ENCODE measurements at places on chromosomes 1 and 21.

DNA sequence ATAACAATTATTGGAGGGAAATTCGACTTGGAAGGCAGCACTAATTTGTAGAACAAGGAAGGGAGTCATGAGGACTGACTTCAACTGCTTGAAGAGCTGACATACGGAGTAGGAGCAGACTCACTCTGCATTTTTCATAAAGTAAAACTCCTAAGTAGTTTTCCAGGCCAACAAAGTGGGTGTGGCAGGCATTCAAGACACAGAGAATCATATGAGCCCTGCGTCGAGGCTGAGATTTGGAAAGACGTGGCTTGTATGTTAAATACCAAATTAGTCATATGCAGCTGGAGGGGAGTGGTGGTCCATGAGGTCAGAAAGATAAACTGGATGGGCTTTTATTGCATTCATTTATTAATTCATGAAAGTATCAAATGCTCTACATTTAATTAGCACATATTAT lies 255.7 kb upstream of the JUN start:
- no peak for DNase-seq

GRCh38 chr1:203754455-203754864 lies 10.5 kb upstream of the LAX1 start:
- DNase-seq = no peak

- no peak for DNase-seq
These were observed 9.7 kb downstream of the PTGS2 start for GRCh38 chr1:186670297-186671135.

DNA sequence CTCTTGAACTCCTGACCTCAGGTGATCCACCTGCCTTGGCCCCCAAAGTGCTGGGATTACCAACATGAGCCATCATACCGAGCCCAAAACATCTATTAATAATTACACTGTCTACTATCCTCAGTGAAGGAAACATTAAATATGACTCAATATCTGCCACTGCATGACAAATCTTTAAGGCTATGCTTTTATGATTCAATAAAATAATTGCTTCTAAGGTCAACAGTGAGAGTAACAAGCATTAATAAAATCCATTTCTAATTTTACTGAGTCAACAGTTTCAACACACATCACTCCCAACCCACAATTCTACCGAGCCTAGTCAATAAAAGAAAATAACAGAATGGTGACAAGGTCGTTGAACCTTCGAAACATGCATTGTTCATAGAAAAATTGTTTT lies 125.5 kb upstream of the CHRM3 start:
- no peak for DNase-seq

- no peak for DNase-seq
These were observed 26.8 kb upstream of the ABCB10 start for GRCh38 chr1:229585338-229585737.

GRCh38 chr1:89198491-89199072 lies at the start of gene GBP4:
Gene GBP4, minus strand, starts transcription at chr1:89198942. Its CDS starts 108 bp downstream, at chr1:89198834.
- peak; percentile 4 for DNase-seq

- DNase-seq = no peak
These were observed 541.5 kb downstream of the AMY1C start for GRCh38 chr1:104291156-104291555.

- DNase-seq = no peak
These were observed 2.0 kb upstream of the TNFSF18 start for GRCh38 chr1:173052681-173053196.

GRCh38 chr1:8633741-8634501 lies 183.5 kb downstream of the RERE start:
- no peak for DNase-seq

DNA sequence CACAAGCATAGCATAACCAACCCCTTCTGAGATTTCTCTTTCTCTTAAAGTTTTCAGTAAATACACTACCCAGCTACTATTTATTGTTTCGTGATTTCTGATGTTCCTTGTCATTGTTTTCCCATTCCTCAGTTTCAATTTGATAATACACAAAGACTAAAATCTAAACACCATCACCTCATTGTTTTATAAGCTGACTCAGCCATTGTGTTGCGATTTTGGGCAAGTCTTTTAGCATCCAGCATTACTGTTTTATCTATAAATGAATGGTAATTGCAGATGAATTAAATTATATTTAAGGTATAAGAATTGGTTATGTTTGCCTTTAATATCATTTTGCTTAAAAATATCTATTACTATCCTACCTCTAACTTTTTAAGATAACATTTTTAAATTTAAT lies 1308.5 kb downstream of the PLA2G4A start:
- no peak for DNase-seq

GRCh38 chr1:158329733-158330132 lies 1.6 kb downstream of the CD1B start:
- DNase-seq = no peak

GRCh38 chr1:145960468-145961108 lies 2.8 kb upstream of the LIX1L start:
- peak; percentile 43 for DNase-seq

DNA sequence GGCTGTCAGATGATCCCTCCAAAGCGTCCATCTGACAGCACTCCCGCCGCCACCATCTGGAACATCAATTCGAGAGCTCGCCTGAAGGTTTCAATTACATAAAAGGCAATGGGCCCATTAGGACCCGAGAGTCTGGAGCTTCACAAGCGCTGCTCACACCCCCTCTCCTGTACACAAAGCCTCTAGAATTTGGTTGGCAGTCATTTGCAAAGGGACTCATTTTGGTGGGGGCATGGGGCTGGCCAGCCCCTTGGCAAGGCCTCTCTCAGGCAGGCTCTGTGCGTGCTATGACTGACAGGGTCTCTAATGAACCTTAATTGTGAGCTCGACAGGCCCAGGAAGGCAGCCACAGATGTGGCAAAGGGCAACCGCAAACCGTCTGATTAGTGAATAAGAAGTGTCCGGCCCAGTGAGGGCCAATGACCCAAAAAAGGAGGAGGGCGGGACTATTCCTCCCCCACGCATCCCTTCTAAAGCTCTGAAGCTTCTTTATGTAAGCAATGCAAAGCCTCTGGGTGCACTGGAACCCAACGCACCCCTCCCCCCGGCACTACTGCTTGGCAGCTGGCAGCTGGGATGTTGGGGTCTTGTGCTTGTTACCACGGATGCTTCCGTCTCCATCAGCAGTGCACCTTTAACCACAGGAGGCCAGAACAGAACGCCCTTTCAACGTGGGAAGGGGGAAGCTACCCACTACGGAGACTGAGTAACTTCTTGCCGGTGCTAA lies 79.4 kb downstream of the CAPZB start:
- no peak for DNase-seq

GRCh38 chr1:22204057-22204840 lies 61.4 kb upstream of the WNT4 start:
- no peak for DNase-seq

DNA sequence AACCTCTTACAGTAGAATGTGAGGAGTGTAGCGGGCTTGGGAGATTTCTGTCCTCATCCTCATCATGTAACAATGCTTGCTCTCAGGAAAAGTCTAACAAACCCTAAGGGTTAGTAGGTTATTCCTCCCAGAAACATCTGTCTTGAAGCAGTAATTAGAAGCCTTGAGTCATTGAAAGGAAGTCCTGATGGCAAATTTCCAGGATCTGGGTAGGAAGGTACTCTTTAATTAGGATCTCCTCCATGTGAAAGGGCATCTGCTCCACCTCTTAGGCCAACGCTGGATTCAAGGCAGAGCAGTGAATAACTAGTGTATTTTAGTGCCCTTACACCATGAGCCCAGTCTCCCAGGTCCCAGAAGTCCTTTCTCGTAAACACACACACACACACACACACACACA lies 106.6 kb upstream of the BARHL2 start:
- DNase-seq = no peak

DNA sequence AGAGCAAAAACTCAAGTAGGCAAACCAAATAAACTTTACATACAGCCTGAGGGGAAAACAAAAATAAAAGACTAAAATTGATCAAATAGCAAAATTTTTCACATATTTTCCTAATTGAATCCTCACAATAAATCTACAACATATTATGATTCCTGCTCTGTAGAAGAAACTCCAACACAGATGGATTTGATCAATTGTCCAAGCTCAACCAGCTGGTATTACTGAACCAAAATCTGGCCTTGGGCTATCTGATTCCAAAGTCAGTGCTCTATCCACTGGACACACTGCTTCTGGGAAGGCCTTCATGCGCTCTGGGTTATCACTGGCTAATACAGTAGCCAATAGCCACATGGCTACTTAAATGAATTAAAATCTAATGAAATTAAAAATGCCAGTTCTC lies 39.3 kb downstream of the PCNX2 start:
- DNase-seq = no peak

DNA sequence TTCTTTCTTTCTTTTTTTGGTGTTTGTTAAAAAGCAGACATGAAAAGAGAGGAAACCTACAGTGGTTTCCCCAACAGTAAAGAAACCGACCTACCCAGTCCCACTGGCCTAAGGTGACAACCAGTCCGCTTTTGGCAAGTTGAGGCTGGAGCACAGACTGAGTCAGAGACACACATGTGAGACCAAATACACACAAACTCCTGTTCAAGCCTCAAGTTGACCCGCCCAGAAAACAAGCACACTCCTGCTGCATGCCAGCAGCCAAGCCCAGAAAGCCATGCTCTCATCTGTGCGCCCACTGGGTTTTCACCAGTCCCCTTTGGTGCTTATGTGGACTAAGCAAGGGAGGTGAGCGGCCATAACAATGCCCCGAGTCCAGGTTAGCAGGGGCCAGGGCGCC lies 64.6 kb upstream of the GPR153 start:
- no peak for DNase-seq

DNA sequence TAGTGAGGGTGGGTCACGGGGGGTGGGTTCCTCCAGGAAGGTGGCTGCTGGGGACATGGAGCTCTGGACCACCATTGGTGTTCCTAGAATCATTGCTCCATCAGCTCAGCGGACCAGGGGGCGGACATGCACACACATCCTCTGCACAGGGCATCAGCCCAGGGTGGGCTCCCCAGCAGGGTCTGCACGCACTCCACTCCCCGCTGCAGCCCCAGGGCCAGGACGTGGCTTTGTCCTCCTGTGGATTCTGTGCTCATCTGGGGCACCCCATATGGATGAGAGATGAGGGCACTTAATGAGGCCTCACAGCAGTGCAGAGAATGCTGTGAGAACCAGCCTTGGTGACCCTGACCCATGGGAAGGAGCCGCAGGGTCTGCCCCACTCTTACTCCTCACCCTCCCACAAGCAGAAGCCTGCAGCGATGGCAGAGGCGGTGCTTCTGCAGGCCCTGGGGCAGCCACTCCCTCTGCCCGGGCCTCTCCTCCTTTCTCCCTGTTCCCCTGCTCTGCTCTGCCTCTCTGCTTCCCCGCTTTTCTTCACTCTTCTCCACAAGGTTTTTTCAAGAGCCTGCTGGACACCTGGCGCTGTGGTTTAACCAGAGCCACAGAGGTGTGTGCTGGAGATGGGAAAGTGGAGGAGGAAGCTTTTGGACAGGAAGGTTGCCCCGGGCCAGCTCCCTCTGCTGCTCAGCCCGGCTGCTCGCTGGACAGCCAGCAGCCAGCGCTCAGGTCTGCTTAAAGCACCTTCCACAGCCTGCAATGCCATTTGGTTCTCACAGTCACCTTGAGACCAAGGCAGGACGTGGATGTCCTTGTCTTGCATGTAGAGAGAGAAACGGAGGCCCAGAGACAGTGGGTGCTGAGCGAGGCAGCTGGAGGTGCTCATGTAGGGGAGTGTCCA lies 26.3 kb upstream of the PCBP3 start:
- no peak for DNase-seq

- DNase-seq = peak; percentile 44
These were observed 34.6 kb downstream of the TGFBR3 start for GRCh38 chr1:91851130-91852010.

- no peak for DNase-seq
These were observed 35.2 kb downstream of the PTBP2 start for GRCh38 chr1:96756789-96757188.

DNA sequence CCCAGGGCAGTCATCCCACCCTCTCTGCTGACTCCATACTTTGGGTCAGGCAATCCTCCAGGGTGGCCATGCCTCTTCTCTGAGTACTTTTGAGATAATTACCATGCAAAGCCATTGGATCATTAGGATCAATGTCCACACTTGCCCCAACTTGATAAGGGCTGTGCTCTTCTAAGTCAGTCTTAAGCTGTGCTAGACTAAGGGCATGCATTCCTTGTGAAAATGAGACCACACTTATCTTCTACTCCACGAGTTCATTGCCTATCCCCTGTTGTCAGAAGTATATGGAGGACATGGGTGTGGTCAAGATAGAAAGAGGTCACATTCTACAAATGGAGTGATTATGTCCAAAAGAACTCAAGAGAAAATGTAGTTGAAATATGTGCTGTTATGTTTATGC lies 18.9 kb upstream of the SSX2IP start:
- no peak for DNase-seq

DNA sequence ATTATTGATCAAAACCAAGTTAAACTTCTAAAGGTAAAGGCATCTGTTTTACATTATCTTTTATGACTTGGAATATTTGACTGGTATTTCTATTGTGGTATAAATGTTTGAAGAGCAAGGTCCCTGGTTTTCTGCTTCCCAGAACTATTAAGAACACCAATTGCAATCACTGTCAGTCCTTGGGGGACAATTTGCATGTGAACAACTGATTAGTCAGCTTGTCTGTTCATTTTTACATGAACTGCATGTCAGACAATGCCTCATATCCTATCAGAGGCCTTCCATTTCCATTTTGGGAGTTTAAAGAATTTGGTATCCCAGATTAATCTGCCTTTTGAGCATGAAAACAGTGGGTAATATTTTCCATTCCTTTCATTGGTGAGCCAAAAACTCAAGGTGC lies 654.9 kb upstream of the USP24 start:
- DNase-seq = no peak

GRCh38 chr1:218164111-218164929 lies 120.8 kb upstream of the RRP15 start:
- DNase-seq = peak; percentile 6

DNA sequence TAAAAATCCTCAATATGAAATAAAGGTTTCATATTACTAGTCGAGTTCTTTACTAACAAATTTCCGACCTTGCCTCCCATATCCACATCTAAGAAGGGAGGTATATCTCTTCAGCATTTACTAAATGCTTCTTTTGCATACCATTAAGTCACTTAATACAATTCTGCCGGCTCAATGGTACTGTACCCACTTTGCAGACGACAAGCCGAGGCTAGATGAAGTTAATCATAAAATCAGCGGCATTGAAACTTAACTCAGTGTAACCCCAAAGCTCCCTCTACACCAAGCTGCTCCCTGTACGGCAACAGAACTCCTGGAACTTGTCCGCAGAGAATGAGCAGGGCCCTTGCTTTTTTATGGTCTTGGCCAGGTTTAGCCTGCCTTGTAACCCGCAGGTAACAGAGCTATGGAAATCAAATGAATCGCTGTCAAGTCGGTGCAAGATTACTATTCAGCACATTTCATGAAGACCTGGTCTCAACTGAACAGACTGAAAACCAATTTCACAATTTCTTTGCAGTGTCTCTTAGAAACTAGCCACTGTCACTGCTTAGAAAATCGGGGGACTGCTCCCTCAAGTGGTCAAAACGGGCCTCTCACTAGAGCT lies 738 bp downstream of the INTS7 start:
- no peak for DNase-seq

- peak; percentile 92 for DNase-seq
These were observed 10.7 kb downstream of the STMN1 start for GRCh38 chr1:25895365-25895990.
